ENCODE measurements at places on chromosomes 13 and 19.

- DNase-seq = no peak
Measured at GRCh38 chr19:18919900-18920214, 342 bp downstream of the DDX49 start.

- DNase-seq = no peak
Measured at GRCh38 chr13:29589967-29590366, 5.5 kb downstream of the SLC7A1 start.

- no peak for DNase-seq
Measured at GRCh38 chr13:76020421-76020955, 384.4 kb downstream of the LMO7 start.

- no peak for DNase-seq
Measured at GRCh38 chr13:47661076-47661475, 340.0 kb downstream of the SUCLA2 start.

DNA sequence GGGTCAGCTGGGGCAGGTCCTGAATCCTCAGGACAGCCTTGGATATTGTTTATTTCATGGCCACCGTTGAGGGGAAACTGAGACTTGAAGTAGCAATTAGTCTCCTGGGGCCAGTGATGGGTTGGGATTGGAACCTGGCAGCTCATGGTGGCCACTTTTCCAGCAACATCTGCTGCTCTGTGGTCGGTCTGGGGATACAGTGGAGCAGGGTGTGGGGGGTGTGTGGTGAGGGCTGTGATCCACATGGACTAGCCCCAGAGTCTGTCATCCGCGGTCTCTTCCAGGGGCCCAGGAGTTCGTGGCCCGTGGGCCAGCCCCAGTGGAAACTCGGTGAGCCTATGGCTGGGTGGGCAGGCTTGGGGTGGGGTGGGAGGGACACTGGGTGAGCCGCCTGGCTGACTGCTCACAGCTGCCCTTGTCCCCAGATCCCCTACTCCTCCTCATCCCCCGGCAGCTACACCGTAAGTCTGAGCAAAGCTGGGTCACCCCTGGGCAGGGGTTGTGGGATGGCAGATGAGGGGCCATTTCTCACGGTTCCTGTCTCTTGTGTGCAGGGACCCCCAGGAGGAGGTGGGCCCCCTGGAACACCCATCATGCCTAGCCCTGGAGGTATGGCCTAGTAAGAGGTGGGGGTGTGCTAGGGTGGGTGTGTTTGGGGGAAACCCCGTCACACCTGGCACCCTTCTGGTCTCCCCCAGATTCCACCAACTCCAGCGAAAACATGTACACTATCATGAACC is 5.5 kb downstream of the ISYNA1 start:
- DNase-seq = no peak

- no peak for DNase-seq
Measured at GRCh38 chr19:14413693-14414181, 5.4 kb downstream of the DDX39A start.

DNA sequence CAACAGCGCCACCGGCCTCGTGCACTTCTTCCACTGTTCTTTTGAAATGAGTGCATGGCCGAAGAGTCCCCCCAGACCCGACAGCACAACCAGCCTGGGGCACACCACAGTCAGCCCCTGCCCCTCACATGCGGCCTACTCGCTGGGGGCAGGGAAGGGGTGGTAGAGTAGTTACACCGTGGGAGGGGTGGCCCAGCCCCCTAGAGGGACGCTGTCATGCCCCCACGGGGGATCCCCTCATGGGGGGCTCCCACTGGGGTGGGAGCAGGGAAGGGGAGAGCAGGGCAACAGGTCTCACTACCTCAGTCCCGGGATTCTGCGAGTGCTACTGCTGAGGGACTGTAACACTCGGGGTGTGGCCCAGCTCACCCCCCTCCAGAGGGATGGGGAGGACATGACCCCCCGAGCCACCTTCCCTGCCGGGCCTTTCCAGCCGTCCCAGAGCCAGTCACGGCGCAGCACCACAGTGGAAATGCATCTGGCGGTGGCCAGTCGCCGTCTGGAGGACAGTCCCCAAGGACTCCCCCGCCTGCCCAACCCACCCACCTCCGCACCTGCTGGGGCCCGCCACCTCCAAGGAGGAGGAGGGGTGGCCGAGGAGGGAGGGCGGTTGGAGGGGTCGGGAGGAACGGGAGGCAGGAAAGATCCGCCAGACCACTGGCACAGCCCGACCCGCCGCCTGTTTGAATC is 84.6 kb upstream of the ZNF254 start:
- no peak for DNase-seq

GRCh38 chr13:44690376-44690775 is 114.2 kb upstream of the TSC22D1 start:
- DNase-seq = no peak

GRCh38 chr13:40790154-40790616 is 774 bp downstream of the SLC25A15 start:
- DNase-seq = peak; percentile 7

All from A549 (cell line).